ENCODE measurements at places on chromosomes 5 and 9.

- peak; percentile 84 for DNase-seq
Observed at GRCh38 chr9:12775679-12776512, 1.1 kb downstream of the LURAP1L start.

DNA sequence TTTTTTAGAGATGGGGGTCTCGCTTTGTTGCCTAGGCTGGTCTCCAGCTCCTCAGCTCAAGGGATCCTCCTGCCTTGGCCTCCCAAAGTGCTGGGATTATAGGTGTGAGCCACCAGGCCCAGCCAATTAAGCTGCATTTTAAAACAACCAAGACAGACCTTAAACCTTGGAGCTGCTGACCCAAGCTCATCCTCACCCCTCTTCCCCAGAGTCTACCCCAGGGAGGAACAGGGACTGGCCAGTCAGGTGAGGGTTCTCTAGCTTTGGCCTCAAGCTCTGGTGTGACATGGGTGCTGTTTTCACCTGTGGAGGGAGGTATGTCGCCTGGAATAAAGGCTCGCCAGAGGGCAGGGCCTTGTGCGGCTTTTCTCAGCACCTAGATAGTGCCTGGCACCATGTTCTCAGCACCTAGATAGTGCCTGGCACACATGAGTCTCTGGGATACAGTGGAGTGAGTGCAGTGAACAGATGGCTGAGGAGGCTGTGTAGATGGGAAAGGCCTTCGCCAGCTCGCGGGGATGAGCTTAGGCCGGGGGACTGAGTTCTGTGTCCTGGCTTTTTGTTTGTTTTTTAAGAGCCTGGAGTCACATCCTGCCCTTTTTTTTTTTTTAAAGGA is 7.4 kb downstream of the CDK9 start:
- peak; percentile 79 for DNase-seq

DNA sequence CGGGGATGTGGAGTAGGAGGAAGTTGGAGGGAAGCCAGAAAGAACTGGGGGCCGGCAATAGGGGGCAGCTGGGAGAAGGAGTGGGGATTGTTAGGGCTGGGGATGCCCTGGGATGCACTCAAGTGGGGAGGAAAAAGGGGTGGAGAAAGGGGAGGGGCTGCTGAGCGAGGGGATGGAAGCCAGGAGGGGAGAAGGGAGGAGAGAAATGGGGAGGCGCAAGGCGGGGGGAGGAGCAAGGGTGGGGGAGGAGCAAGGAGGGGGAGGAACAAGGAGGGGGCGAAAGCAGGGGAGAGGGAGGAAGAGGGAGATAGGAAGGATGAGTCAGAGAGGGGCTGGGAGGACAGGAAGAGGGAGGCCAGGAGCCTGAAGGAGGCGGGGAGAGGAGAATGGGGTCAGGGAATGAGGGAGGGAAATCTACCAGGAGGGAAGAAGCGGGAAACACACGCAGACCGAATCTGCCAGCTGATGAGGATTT is 1.6 kb downstream of the IRX4 start:
- no peak for DNase-seq

GRCh38 chr5:124605541-124605940 is 140.9 kb downstream of the ZNF608 start:
- DNase-seq, result no peak

- DNase-seq, result no peak
Observed at GRCh38 chr9:83964973-83965349, 15.1 kb downstream of the HNRNPK start.

DNA sequence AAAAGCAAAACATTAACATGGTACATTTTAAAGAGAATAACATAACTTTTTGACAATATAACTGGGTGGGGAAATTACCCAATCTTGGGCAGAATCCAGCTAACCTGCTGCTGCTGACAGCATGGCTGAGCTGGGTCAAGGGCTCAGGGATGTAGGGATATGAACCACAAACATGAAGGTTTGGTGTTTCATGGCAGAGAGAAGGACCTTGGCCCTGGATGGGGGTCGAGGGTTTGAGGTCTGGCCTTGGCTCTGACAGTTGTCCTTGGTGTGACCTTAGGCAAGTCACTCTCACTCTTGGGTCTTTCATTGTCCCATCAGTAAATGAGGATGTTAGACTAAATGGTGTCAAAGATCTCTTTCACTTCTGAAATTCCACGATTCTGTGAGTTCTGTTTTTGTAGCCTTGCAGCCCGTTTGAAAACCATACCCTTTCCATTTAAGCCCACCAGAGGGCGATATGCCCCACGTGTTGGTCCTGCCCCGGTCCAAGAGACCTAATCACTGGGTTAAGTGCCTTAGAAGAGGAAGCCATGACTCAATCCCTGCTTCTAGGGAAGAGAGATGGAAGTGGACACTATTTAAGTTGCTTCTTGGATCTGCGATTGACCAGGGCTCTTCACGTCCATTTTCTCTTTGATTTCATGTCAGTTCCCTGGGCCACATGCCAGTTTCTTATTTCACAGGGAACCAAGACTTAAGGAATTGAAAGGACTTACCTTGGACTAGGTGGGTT is 56.8 kb upstream of the TEX48 start:
- DNase-seq, result peak; percentile 34

- no peak for DNase-seq
Observed at GRCh38 chr9:135295551-135296300, 183.9 kb upstream of the PPP1R26 start.

GRCh38 chr5:129112295-129112694 is 17.7 kb downstream of the ISOC1 start:
- no peak for DNase-seq

DNA sequence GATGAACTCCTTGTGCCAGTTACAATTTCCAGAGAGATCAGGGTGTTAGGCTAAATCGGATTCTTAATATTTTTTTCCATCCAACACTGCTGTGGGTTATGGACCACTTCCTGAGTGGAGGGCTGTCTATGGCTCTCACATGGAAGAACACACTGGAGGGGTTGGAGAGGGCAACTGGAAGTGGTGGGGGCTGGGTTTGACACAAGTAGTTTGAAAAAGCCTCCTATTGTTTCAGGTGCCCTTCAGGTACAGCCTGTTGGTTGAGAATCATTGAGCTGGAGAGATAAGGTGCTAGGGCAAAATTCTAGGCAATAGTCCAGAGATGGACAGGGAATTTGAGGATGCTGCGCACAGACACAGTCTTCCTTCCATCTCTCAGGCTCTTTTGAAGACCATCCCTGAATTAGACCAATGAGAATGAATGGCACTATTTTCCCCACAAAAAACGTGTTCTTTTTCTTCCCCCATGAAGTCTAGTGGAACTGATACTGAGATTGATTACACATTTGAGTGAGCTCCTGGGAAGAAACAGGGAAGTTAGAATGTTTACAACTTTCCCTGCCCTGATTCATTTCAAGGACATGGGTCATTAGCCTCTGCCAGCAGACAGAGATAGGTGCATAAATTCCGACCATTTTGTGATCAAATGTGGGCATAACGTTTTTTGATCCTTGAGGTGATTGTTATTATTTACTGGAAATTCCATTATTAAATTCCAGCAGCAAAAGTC is 87.7 kb downstream of the ACER2 start:
- DNase-seq, result no peak

DNA sequence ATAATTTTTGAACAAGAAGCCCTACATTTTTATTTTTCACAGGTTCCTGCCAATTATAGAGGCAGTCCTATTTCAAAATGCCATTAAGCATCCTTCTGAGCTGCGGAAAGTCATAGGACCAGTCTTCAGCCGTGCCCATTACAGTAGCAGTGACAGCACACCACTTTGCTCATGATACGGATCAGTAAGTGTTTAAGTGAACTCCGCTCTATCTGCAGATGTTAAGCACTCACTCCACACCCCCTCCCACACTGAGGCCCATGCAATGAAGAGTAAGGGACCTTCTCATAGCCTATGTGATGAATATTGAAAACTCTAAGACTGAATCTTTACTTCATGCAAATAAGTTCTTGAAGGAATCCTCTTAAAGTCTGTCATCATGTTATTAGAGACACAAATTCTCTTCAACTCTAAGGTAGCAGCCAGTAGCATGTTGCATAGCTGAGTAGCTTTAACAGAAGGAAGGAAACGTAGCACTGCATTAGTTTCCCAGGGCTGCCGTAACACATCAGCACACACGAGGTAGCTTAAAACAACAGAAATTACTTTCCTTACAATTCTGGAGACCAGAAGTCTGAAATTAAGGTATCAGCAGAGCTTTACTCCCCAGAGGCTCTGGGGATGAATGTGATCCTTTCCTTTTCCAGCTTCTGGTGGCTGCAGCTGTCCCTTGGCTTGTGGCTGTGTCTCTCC is 20.3 kb upstream of the TAF11L2 start:
- no peak for DNase-seq

DNA sequence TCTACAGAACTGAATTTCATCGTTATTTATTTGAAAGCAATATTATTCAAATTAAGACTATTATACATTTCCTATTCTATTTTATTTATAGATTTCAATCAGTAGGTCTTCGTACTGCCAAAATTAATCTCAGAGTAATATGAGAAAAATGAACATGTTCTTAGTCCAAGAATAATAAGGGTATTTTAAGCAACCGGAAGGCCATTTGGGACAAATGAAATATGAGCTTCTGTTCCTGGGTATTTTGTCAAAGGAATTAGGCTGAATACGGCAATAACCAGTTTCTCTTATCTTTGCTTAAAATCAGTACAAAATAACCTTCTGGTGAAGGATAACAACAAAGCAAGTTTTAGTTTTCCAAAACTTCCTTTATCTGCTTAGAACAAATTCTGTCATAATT is 410.3 kb upstream of the PRR16 start:
- DNase-seq, result no peak

DNA sequence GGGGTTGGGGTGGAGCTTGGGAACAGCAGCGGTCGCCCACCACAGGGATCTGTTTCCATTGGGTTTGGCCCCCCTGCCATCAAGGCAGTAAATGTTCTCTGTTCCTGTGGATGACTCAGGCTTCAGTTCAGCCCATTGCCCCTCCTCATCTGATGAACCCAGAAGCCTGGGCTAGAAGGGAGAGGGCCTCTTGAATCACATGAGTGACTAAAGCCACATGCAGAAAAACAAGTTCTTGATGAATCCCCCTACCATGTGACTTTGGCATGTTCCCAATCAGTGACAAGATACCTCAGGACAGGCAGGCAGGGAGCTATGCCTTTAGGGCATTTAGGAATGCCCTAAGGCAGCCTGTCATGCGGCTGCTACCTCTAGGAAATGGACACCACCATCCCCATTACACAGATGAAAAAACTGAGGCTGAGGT is 2.5 kb downstream of the SH3PXD2B start:
- DNase-seq, result no peak

GRCh38 chr9:134366223-134367031 is 40.2 kb downstream of the RXRA start:
- peak; percentile 83 for DNase-seq

DNA sequence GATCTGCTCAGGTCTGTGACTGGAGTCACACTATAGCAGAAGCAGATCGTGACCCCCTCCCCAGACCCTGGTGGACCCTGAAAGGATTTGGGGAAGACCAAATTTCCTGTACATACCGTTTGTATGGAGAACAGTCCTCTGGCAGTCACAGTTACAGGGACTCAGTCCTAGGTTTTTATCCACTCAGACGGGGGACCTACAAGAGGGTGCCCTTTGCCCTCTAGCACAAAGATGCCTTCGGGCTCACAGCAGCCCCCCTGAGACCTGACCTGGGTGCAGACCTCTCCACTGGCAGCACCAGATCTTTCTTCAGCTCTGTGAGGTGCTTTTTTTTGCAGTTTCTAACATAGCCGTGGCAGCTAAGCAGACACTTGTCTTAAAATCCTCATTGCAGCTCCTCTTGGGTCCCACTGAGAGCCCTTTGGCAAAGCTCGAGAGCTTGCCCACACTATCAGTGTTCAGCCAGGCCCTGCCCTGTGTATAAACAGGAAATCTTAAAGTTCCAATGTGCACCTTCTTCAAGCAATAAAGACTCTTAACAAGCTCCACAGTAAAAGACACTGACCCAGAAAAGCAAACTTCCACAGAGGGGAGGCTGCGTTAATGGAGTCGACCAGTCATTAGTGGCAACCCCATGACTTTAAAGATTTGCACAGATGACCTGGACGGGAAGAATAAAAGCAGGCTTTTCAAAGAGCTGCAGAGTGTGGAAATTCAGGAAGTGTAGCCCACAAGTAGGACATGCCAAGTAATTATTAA is 71.8 kb upstream of the LHFPL2 start:
- no peak for DNase-seq

GRCh38 chr9:123757960-123758359 is 172.0 kb downstream of the DENND1A start:
- DNase-seq, result no peak

- no peak for DNase-seq
Observed at GRCh38 chr5:60488466-60489130, 211.4 kb downstream of the DEPDC1B start.

- peak; percentile 38 for DNase-seq
Observed at GRCh38 chr5:161545344-161546094, 1.0 kb downstream of the GABRB2 start.

GRCh38 chr9:2289263-2289662 is 274.1 kb downstream of the SMARCA2 start:
- no peak for DNase-seq

GRCh38 chr5:95283761-95284571 is 928 bp downstream of the MCTP1 start:
- DNase-seq, result peak; percentile 41

- no peak for DNase-seq
Observed at GRCh38 chr9:8809741-8810140, 1010.2 kb upstream of the DMAC1 start.

DNA sequence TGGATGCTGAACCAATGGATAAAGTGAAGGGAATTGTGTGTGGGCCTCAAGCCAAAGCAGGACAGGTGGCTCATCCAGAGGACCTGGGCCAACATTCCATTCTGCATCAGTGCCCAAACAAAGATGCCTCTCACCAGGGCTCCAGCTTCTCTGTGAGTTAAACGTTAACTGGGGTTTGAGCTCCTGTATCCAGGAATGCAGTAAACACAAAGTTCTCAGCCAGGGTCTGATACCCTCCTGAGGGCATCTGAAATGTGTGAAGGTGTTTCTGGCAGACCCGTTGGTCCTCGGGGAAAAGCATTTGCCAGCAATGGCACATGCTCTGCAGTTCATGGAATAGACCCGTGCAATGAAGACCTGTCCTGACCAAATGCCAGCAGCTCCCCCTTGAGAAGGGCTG is 33.9 kb upstream of the AOPEP start:
- DNase-seq, result peak; percentile 40

DNA sequence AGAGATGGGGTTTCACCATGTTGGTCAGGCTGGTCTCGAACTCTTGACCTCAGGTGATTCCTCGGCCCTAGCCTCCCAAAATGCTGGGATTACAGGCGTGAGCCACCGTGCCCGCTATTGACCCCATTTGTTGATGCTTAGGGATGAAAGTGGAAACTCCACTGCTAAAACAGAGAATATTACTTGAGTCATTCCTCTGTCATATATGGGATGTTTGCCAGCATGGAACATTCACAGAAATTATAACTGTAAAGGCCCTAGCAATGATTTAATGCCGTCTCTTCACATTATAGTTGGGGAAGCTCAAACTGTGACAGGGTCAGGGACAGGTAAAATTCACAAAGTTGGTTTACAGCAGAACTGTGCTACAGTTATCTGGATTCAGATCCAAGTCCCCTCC is 94.5 kb downstream of the TMC1 start:
- no peak for DNase-seq

GRCh38 chr5:78744951-78745534 is 96.5 kb upstream of the LHFPL2 start:
- DNase-seq, result no peak

- DNase-seq, result peak; percentile 77
Observed at GRCh38 chr9:129497005-129497812, 123.7 kb downstream of the C9orf50 start.
